ENCODE measurements at places on chromosomes 12 and 14.
A peak's percentile ranks its signal among the peaks of the same experiment; 100 is the strongest.

- no peaks in the 10 kb centered on the region for H3K27me3 ChIP-seq
- H3K4me1 ChIP-seq, result no peaks in the 10 kb centered on the region
- no peak overlapping the region for H3K27ac ChIP-seq
- DNase-seq, result no peak
- H3K36me3 ChIP-seq, result no peaks in the 10 kb centered on the region
These were observed 220.3 kb downstream of the KLHL28 start for GRCh38 chr14:44741431-44741830.

- no peaks in the 10 kb centered on the region for H3K27me3 ChIP-seq
- no peak for DNase-seq
These were observed 32.6 kb downstream of the DTX1 start for GRCh38 chr12:113088971-113089756.

DNA sequence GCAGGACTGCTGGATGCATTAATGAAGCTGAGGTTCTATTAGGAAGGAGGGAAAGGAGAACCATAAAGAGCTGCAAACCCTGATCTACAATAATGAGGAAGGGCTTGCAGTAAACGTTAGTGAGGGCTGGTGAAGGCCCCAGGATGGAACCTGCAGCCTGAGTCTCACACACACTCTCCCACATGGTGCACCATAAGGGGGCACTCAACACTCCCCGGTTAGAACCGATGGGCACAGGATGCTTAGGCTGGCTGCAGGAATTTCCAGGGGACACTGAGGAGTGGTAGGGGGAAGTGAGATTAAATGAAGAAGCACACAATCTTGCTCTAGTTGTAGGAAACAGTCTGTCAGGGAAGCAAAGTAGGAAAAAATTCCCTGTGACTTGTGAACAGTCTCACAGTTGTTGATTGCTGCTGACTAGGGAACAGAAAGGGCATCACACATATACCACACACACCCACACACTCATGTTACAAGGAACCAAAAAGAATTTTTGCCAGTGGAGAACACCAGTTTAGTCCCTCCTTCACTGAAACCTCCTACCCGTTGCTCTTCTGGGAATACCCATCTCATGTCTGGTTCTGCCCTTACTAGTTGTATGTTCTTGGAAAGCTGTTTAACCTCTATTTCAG, 56.2 kb upstream of the FERMT2 start:
- H3K27ac ChIP-seq, result no peak overlapping the region
- H3K4me1 ChIP-seq, result no peaks in the 10 kb centered on the region
- DNase-seq, result peak; percentile 38

- no peak overlapping the region for H3K27ac ChIP-seq
- H3K4me1 ChIP-seq, result no peaks in the 10 kb centered on the region
- no peaks in the 10 kb centered on the region for H3K36me3 ChIP-seq
- no peaks in the 10 kb centered on the region for H3K27me3 ChIP-seq
- no peak for DNase-seq
These were observed 233.2 kb downstream of the PHLDA1 start for GRCh38 chr12:75798136-75798926.

GRCh38 chr14:104550861-104551728, 28.5 kb upstream of the C14orf180 start:
- no peak overlapping the region for H3K27ac ChIP-seq
- no peaks in the 10 kb centered on the region for H3K27me3 ChIP-seq
- H3K4me3 ChIP-seq, result no peak overlapping the region
- no peaks in the 10 kb centered on the region for H3K36me3 ChIP-seq
- no peak for DNase-seq

DNA sequence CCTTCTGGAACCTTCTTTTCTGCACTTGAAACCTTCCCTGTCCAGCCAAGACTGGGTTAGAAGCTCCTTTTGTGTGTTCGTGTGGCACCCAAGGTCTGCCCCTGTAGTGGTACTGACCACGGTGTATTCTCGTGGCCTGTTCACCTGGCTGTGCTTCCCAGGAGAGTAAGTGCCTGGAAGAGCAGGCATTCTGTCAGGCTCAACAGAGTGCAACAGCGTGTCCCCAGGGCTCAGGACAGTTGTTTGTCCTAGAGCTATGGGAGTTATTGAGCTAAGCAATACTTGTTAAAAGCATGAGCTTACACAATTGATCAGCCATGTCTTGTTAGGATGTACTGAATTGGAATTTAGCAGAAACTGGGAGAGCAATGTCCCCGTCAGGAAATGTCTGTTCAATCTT, 12.9 kb upstream of the SLC38A2 start:
- H3K27me3 ChIP-seq, result no peaks in the 10 kb centered on the region
- peaks cover 16% of the 10 kb centered on the region for H3K4me1 ChIP-seq
- H3K4me3 ChIP-seq, result peak overlapping the region; percentile 42
- DNase-seq, result no peak
- peaks cover 17% of the 10 kb centered on the region for H3K36me3 ChIP-seq
